ENCODE measurements at places on chromosomes 1 and 21. TPM values are rescaled to one million over a fixed set of nuclear protein-coding genes. Genes with fewer than 3 reads are reported as not detected.
A peak's percentile ranks its signal among the peaks of the same experiment; 100 is the strongest.

GRCh38 chr1:19338323-19338762 is 26.2 kb downstream of the SLC66A1 start:
- no peak for DNase-seq
- no peak overlapping the region for H3K27ac ChIP-seq
- no peaks in the 10 kb centered on the region for H3K27me3 ChIP-seq
- no peak overlapping the region for H3K4me3 ChIP-seq
- H3K36me3 ChIP-seq = peaks cover 47% of the 10 kb centered on the region
- peaks cover 8% of the 10 kb centered on the region for H3K4me1 ChIP-seq

GRCh38 chr1:99648107-99648506 is 2.2 kb downstream of the PALMD start:
- no peak overlapping the region for H3K27ac ChIP-seq
- no peak for DNase-seq
- peaks cover 20% of the 10 kb centered on the region for H3K27me3 ChIP-seq
- no peaks in the 10 kb centered on the region for H3K4me1 ChIP-seq
- H3K4me3 ChIP-seq = no peak overlapping the region

BSND gene
- 0.14 TPM for total RNA-seq

DNA sequence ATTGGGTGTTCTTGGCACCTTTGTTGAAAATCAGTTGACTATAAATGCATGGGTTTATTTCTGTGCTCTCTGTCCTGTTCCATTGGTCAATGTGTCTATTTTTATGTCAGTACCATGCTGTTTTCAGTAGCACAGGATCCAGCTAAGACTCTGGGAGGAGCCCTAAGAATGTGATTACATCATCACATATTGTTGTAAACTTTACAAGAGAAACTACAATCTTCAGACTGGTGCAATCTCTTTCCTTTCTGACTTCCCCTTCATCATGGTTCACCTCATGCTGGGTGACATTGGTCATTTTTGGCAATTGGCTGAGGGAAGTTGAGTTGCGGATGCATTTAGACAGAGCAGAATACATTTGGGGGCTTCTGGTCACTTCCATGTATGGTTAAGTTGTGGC is 88.4 kb downstream of the C21orf91 start:
- no peak overlapping the region for H3K27ac ChIP-seq
- H3K4me1 ChIP-seq = no peaks in the 10 kb centered on the region
- no peak overlapping the region for H3K4me3 ChIP-seq
- H3K36me3 ChIP-seq = no peaks in the 10 kb centered on the region

DNA sequence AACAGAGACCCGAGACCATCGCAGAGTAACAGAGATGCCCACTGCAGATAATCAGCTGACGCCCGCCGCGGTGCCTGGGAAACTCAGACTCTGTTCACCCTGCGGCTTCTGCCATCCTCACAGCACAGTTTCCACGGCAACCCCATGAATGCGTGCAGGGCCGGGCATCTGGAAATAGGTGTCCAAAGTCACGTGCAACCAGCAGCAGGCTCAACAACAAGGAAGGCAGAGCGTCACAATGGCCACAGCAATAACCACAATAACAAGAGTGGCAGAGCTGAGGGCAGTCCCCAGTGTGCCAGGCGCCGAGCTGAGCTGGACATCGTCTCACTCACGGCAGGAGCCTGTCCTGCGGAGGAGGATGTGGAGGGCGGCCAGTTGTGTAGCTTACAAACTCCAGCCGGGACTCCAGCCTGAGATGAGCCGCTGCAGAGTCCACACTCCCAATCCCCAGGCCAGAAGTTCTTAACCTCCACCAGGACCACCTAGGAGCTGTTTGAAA is 102.0 kb downstream of the CRYAA start:
- H3K4me3 ChIP-seq = no peak overlapping the region
- H3K27me3 ChIP-seq = no peaks in the 10 kb centered on the region
- H3K4me1 ChIP-seq = peaks cover 6% of the 10 kb centered on the region
- DNase-seq = no peak
- H3K36me3 ChIP-seq = no peaks in the 10 kb centered on the region
- H3K27ac ChIP-seq = no peak overlapping the region

DYNLT5 gene
- 0.80 TPM for total RNA-seq

IFI16 gene
- 204 TPM for total RNA-seq

WNT3A gene
- not detected for total RNA-seq

CACNA1E gene
- 0.05 TPM for total RNA-seq

LRP8 gene
- total RNA-seq = 4.5 TPM

MFN2 gene
- 25.9 TPM for total RNA-seq

- H3K4me1 ChIP-seq = peaks cover 11% of the 10 kb centered on the region
- H3K36me3 ChIP-seq = no peaks in the 10 kb centered on the region
- no peak for DNase-seq
These were observed 16.0 kb downstream of the CTNNBIP1 start for GRCh38 chr1:9894115-9894514.

DNA sequence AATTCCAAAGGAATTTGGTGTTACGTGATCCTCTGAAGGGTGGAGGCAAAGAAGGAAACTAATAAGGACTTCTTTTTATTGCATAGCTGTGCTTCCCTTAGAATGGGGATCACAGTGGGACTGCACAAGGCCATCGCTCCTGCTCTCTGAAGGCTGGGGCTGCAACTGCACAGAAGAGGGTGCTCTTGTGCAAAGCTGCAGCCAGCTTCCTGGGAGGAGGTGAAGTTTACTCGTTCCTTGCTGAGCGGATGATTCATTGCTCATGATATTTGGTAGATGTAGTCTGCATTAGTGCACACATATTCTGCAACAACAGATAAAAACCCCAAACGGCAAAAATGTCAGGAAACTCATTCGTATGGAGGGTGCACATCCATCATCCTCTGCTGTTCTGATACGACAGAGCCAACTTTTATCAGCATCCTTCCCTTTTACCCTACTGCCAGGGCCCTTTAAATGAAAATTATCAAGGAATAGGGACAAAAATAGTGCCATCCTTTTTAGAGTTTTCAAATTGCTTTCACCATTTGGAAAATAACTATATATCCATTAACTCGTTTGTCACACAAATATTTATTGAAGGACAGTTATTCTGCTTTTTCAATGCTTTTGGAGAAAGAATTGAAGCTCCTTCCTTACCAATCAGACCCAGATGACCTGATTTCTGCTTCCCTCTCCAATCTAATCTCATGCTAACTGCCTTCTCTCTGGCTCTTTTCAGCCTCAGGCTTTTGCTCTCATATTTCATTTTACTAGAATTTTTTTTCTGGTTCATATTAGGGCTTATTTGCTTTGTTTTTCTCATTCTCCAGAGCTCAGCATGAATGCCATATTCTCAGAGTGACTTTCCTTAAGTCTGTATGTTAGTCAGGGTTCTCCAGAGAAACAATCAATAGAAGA is 263.6 kb downstream of the DUSP10 start:
- peak; percentile 31 for DNase-seq
- no peaks in the 10 kb centered on the region for H3K27me3 ChIP-seq
- no peaks in the 10 kb centered on the region for H3K4me1 ChIP-seq
- H3K4me3 ChIP-seq = no peak overlapping the region
- no peak overlapping the region for H3K27ac ChIP-seq

- no peaks in the 10 kb centered on the region for H3K27me3 ChIP-seq
- no peaks in the 10 kb centered on the region for H3K4me1 ChIP-seq
These were observed 76.6 kb downstream of the HHAT start for GRCh38 chr1:210405316-210405715.

DNA sequence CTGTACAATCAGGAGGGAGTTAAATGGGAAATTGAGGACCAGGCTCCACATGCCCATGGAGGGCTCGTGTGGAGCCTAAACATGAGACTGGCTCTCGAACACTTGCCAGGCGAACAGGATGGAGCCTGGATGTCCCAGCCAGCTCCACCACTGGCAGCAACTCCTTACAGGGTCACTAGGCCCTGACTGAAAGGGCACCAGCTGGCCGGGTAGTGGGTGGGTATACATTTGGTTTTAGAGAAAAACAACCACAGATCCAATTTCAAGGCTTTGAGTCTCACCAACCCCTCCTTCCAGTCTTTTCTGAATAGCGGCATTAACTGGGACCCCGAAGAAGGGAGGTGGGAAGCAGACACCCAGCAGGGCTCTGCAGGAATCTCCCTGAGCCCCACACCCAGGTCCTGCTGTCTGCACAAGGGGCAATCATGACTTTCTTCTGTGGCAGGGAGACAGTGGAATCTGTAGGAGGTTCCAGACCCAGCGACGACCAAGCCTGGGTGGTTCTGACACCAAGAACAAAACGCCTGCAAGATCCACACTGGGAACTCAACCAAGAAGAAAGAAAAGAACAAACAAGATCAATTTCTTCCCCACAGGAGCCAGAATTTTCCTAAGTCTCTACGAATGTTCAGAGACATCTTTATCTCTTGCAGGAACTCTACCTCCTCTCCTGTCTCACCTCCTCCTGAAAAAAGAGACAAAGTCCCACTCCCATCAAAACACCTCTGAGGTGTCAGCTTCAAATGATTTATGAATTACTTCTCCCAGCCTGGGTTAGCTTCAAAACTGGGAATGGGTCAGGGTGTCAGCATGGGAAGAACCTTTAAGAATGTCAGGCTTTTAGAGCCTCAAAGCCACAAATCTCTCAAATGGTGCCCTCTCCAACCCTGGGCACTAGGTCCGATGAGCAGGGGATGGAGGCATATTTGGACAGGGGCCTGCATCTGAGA is 26.5 kb upstream of the SRP9 start:
- no peaks in the 10 kb centered on the region for H3K36me3 ChIP-seq
- H3K27ac ChIP-seq = no peak overlapping the region
- no peaks in the 10 kb centered on the region for H3K27me3 ChIP-seq

TFAP2E gene
- 0.52 TPM for total RNA-seq

LCE3D gene
- total RNA-seq = not detected

LRIF1 gene
- total RNA-seq = 17.6 TPM

ADGRL4 gene
- total RNA-seq = 2.4 TPM

HAPLN2 gene
- 0.09 TPM for total RNA-seq

ERICH3 gene
- 5.2 TPM for total RNA-seq

- H3K27ac ChIP-seq = no peak overlapping the region
- H3K4me3 ChIP-seq = no peak overlapping the region
- H3K27me3 ChIP-seq = peaks cover 90% of the 10 kb centered on the region
- H3K4me1 ChIP-seq = no peaks in the 10 kb centered on the region
- DNase-seq = no peak
These were observed 1.8 kb upstream of the WNT3A start for GRCh38 chr1:228004856-228005462.

ARHGEF11 gene
- 4.5 TPM for total RNA-seq

GRCh38 chr21:33289199-33289819 is 23.1 kb downstream of the IL10RB start:
- no peak overlapping the region for H3K27ac ChIP-seq
- H3K4me3 ChIP-seq = no peak overlapping the region
- H3K4me1 ChIP-seq = peaks cover 17% of the 10 kb centered on the region
- H3K36me3 ChIP-seq = peaks cover 73% of the 10 kb centered on the region
- no peak for DNase-seq

FCGR3B gene
- total RNA-seq = 2.0 TPM

RABIF gene
- total RNA-seq = 7.7 TPM

DNA sequence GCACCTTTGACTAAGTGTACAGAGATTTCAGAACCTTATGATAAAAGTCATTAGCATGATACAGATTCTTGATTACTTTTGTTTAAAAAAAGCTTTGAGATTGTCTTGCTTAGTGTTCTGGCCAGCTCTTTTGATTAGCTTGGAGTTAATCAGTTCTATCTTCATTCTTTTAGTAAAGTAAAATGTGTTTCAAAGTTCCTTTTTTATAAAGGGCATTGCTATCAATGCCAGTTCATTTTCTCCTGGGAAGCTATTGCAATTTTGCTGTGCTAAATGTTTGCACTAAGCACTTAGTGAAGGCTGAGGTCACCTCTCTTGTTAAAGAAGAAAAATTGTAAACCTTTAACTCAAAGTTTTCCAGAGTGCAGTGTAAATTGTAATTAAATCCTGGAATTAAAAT is 946.7 kb upstream of the TMPRSS15 start:
- no peaks in the 10 kb centered on the region for H3K4me1 ChIP-seq
- no peaks in the 10 kb centered on the region for H3K36me3 ChIP-seq
- no peak overlapping the region for H3K4me3 ChIP-seq
- no peak overlapping the region for H3K27ac ChIP-seq
- no peaks in the 10 kb centered on the region for H3K27me3 ChIP-seq

DNA sequence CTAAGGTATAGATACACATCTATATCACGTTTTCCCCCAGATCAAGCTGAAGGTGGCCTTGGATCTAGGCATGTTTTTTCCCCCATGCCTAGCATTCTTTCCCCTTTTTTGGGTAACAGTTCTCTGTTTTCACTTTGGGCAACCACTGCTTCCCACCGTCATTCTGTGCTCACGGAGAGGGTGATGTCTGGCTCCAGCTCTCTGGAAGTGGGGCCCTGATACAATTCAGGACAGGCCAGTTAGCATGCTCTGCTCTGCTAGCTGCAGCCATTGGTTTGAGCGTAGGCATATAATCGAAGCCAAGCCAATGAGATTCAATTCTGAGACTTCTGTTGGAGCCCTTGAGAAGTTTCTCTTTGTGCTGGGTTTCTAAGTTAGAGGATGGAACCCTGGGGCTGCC is 2.1 kb upstream of the RNF186 start:
- H3K36me3 ChIP-seq = no peaks in the 10 kb centered on the region
- no peak overlapping the region for H3K27ac ChIP-seq
- H3K4me1 ChIP-seq = peaks cover 4% of the 10 kb centered on the region
- H3K27me3 ChIP-seq = peaks cover 2% of the 10 kb centered on the region

DNA sequence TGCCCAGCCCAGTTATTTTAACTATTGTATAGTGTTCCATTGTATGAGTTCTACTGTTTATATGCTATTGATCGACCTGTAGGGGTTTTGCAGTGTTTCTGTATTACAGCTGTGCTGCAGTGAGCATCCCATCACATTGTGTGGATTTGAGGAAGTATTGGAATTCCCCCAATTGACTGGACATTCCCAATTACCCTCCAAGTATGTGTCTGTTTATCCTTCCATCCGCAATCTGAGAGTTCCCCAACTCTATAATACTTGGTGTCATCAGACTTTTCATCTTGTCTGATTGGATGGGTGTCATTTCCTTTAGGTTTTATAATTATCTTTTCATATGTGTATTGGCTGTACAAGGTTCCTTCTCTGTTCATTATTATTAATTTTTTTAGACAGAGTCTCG is 27.8 kb downstream of the PSEN2 start:
- H3K4me1 ChIP-seq = no peaks in the 10 kb centered on the region
- no peak for DNase-seq
- no peaks in the 10 kb centered on the region for H3K36me3 ChIP-seq
- no peak overlapping the region for H3K27ac ChIP-seq
- no peaks in the 10 kb centered on the region for H3K27me3 ChIP-seq

- peaks cover 2% of the 10 kb centered on the region for H3K36me3 ChIP-seq
- no peaks in the 10 kb centered on the region for H3K4me1 ChIP-seq
- no peaks in the 10 kb centered on the region for H3K27me3 ChIP-seq
- no peak overlapping the region for H3K27ac ChIP-seq
These were observed 19.2 kb downstream of the DSTYK start for GRCh38 chr1:205192287-205192686.

- peaks cover 12% of the 10 kb centered on the region for H3K27me3 ChIP-seq
- H3K4me1 ChIP-seq = peaks cover 9% of the 10 kb centered on the region
- no peak overlapping the region for H3K4me3 ChIP-seq
- no peaks in the 10 kb centered on the region for H3K36me3 ChIP-seq
These were observed 49.1 kb upstream of the ZNF648 start for GRCh38 chr1:182110635-182111034.
